ENCODE measurements at places on chromosomes 11 and 22.
A peak's percentile ranks its signal among the peaks of the same experiment; 100 is the strongest.

DNA sequence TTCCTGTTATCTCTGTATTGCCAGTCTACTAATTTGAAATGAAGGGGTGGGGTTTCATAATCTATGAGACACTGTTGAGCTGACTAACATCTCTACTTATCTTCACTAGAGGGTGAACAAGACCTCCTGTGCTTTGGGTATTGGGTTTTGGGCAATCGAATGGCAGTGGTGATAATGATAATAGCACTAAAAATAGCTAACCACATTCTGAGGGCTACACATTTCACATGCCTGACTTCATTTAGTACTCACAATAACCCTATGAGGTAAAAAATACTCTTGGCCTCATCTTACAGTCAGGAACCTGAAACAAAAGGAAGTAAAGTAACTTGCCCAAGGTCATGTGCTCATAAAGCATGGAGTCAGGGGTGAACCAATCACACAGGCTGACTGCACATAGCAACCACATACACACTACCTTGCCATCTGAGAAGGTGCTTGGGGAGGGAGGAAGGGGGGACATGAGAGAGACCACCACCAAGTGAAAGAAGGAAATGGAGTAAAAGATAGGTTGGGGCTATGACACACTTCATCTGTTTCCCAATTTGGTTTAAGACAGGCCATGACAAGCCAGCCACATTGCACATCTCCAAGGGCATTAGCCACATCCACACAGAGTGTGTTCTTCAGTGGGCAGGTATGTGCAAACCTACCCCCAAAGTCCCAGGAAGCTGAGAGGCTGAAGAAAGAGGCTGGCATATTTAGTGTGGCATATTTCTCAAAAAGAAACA is 387.6 kb upstream of the DDI1 start:
- DNase-seq: no peak

- DNase-seq: no peak
Observed at GRCh38 chr22:17477391-17477833, 85.9 kb upstream of the SLC25A18 start.

DNA sequence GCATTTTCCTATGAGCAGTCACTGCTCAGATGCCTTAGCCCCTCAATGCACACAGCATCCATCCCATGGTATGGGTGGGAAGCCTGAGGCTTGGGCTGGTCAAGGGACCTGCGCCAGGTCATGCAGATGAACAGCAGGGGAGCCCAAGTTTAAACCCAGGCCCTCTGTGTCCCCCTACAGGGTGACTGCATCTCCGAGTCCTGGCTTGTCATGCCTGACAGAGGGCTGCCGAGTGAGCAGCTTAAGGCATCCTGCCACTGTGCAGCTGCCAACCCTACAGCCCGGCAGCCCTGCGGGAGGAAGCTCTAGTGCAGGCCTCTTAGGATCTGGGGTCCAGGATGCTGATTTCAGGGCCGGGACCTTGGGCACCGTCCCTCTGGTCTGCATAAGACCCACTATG is 10.0 kb downstream of the IL2RB start:
- DNase-seq: no peak

GRCh38 chr11:74602637-74603556 is 10.5 kb downstream of the POLD3 start:
- no peak for DNase-seq

DNA sequence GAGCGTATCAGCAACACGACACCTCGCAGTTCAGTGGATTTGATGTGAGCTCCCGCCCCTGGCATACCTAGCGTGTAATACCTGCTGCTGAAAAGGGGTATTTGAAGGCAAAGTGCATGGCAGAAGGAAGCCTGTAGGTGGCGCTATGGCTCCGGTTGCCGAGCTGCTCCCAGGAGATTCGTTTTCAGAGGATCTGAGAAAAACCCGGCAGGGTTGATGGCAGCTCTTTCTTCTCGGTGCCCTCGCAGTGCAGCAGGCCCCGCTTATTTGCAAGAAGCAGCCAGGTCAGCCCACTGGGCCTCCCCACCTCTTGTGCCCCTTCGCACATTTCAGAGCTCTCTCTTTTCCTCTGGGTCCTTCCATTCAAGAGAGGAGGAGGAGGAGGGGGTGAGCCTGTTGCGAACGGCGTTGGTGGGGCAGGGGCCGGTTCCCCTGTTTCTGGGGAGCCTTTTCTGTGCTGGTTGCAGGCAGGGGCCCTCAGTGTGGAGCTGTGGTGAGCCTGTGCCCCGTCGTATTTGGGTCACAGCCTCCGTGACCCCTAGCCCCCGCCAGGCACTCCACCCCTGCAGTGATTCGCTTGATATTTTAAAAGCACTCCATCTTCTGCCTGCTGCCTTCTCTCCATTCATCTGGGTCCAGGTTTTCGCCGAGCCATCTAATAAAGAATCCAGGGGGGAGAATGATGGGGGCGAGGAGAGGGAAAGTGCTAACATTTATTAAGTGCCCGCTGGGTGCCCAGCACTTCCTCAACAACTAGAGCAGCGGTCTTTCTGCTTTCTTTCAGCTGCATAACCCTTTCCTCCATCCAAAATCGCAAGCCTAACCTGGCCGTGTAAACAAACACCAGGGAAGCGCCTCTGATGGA is 85.3 kb upstream of the SYT13 start:
- peak; percentile 39 for DNase-seq

DNA sequence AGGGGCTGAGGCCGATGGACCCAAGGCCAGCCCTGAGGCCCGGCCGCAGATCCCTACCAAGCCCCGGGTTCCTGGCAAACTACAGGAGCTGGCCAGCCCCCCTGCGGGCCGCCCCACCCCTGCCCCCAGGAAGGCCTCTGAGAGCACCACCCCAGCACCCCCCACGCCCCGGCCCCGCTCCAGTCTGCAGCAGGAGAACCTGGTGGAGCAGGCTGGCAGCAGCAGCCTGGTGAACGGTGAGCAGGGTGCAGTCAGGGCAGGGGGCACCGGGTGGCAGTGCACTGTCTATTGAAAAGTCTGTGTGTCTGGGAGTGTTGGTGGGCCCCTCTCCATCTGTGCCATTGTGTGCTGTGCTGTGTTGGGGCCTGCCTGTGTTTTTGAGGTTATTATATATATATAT is 16.1 kb downstream of the MICALL1 start:
- no peak for DNase-seq

- no peak for DNase-seq
Observed at GRCh38 chr11:39345834-39346442, 2113.5 kb downstream of the LRRC4C start.

GRCh38 chr11:80417681-80418080 is 976.9 kb upstream of the TENM4 start:
- no peak for DNase-seq

DNA sequence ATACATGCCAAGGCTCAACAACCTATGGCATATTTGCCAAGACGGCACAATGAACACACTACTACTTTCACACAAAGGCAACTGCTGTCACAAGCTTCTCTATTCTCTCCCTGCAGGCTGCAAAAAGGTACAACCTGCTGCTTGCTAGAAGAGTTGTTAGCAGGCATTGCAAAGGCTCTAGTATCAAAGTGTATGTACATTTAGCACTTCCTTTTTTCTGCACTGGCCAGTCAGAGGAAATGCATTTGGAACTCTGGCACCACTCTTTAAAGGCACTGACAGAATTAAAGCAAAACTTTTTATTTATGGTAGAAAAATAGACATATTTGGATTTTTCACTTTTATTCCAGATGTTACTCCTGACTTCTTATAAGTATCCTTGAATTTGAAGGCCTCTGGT is 125.9 kb downstream of the CWF19L2 start:
- no peak for DNase-seq

GRCh38 chr11:115530752-115531151 is 26.5 kb upstream of the CADM1 start:
- no peak for DNase-seq

DNA sequence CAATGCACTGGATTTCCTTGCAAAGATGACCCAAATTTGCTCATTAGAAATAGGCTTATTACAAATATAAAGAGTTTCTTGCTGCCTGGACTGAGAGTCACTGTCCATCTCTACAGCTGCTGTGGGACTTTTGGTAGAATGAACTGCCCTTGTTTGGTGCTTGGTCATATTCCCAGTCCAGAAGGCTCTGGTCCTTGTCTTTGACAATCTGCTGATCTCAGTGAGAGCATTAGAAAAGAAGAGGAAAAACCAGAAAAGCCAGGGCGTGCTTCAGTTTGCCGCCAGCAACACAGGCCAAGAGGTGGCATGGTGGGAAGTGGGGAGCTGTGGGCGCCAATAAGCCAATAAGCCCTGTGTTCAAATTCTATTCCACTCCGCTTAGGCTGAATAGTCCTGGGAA is 48.2 kb upstream of the PARVA start:
- DNase-seq: no peak

- DNase-seq: no peak
Observed at GRCh38 chr11:115080923-115081680, 402.8 kb downstream of the NXPE2 start.

DNA sequence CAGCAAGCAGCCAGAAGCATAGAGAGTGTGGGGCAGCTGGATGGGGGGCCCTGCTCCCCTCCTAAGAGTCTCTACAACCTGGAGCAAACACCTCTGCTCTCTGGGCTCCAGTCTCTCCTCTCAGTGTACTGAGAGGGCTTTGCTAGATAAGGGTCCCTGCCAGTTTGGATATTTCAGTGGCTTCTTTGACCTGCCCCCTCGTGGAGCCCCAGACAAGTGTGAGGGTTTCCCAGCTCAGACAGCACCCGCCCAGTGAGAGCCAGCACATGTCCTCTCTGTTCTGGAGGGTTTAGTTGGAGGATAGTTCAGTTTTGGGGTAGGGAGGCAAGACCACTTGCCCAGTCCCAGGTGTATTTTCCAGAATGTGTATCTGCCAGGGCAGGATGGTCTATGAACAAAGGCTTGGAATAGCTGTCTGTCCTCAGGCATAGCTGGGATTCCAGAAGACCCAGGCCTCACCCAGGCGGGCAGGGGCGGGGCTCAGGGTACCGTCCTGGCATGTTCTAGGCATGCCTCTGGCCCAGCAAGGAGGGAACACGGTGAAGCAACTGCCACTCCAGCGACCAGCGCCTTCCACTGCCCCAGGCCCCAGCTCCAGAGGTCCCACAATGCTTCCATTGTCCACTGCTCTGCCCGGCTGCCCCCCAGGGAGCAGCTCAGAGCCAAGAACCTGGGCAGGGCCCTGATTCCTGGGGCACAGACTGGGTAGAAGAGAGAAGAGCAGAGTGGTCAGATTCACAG is 7.5 kb upstream of the MICALL1 start:
- DNase-seq: no peak

GRCh38 chr11:4495487-4495886 is 13.0 kb downstream of the OR52K1 start:
- DNase-seq: no peak

DNA sequence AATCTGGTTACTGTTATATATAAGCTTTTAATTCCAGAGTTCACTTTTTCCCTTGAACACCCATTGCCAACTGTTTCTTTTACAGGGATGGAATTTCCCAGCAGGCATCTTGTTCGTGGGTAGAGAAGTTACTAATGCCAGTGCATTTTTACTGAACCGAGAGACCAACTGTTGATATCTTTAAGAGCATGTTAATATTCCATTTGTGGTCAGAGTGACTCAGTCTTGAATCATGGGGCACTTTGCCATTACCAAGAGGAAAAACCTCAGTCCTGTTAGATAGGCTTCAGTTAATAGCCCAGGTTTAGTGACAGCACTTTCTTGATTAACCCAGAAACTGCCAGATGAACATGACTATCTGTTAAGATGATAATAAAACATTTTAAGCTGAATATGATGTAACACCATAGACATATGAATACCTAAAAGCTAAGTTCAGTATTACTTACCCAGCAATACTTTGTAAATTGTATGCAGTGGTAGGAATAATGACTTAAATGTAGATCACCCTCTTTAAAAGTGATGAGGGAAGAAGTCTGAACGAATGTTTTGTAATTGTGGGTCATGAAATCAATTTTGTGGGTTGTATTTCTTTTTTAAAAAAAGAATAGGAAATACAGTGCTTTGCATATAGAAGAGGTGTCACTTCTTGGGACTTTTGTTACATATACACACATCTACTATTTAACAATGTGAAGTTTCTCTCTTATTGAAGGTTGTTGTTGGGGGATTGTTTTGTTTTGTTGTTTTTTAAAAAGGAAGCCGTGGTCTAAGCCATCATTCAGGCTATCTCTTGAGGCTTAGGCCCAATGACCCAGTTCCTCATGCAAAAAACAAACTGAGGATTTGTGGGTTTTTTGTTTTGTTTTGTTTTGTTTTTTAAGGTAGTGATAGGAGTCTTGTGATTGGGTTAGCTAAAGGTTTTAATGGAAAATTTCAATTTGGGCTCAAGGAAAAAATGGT is 79.2 kb upstream of the GRIK4 start:
- DNase-seq: no peak

DNA sequence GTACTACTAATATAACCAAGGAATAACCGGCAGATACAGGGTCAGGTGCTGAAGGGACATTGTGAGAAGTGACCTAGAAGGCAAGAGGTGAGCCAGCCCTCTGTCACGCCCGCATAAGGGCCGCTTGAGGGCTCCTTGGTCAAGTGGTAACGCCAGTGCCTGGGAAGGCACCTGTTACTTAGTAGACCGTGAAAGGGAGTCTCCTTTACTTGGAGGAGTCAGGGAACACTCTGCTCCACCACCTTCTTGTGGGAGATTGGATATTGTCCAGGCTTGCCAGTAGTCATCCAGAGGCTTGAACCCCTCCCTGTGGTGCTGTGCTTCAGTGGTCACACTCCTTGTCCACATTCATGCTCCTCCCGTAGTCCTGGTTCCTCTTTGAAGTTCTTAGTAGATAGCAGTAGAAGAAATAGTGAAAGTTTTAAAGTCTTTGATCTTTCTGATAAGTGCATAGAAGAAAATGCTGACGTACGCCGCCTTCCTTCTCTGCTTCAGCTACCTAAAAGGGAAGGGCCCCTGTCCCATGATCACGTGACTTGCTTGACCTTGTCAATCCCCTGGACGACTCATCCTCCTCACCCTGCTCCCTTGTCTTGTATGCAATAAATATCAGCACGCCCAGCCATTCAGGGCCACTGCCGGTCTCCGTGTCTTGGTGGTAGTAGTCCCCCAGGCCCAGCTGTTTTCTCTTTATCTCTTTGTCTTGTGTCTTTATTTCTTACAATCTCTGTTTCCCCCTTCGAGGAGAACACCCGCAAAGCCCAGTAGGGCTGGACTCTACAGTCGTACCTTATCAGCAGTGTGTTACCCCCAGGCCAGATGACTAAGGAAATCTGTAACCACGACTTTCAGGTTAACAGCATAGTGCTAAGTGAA is 6.1 kb downstream of the NUP50 start:
- no peak for DNase-seq

- DNase-seq: no peak
Observed at GRCh38 chr11:23221366-23221765, 361.1 kb upstream of the CCDC179 start.

- no peak for DNase-seq
Observed at GRCh38 chr11:130787092-130787616, 129.1 kb downstream of the SNX19 start.

DNA sequence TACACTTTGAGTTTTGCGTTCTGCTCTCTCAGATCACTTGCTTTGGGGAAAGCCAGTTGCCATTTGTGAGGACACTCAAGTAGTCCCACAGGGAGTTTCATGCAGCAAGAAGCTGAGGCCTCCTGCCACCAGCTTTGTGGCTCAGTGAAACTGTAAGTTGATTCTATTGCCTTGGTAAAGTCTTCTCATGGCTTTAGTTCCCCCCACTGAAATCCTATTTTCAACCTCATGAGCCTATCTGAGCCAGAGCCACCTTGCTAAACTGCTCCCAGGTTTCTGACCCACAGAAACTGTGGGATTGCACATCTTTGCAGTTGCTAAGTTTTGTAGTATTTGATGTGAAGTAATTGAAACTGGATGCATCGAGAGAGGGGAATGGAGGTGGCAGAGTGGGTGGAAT is 85.4 kb upstream of the TOP3B start:
- no peak for DNase-seq

- no peak for DNase-seq
Observed at GRCh38 chr11:73538381-73538872, 59.5 kb downstream of the FAM168A start.

- no peak for DNase-seq
Observed at GRCh38 chr11:70306586-70307033, 36.1 kb downstream of the PPFIA1 start.

- DNase-seq: no peak
Observed at GRCh38 chr11:76641905-76642304, 28.6 kb downstream of the LRRC32 start.

All from stimulated activated CD8-positive, alpha-beta memory T cell treated with anti-CD3 and anti-CD28 coated beads, Interleukin-4, amount 100 ng/mL, for 1 hour (primary cell).